ENCODE measurements at places on chromosomes 1 and 21. TPM values are rescaled to one million over a fixed set of nuclear protein-coding genes. Genes with fewer than 3 reads are reported as not detected.

Gene ATP6V1G3
- total RNA-seq, result 0.25 TPM

Gene TESK2
- total RNA-seq, result 4.2 TPM

Gene KRTAP12-1
- not detected for total RNA-seq

Gene TMEM82
- 0.13 TPM for total RNA-seq

Gene DARS2
- 17.3 TPM for total RNA-seq

Gene FAM229A
- total RNA-seq, result 1.4 TPM

Gene LCE6A
- not detected for total RNA-seq

Gene CLEC20A
- not detected for total RNA-seq

Gene TMEM222
- total RNA-seq, result 38.1 TPM

Gene CELA3B
- total RNA-seq, result not detected

Gene RNU5D-1
- not detected for total RNA-seq

Gene FALEC
- total RNA-seq, result not detected

Gene CXADR
- 48.3 TPM for total RNA-seq

Gene TMEM54
- total RNA-seq, result 20.1 TPM

Gene CAPN9
- not detected for total RNA-seq

Gene RNF186
- not detected for total RNA-seq

Gene MSTO1
- 18.7 TPM for total RNA-seq

Gene CHRM3
- 0.26 TPM for total RNA-seq

Gene CLIC6
- total RNA-seq, result not detected

Gene KIF14
- 2.1 TPM for total RNA-seq

Gene GPR153
- total RNA-seq, result 0.90 TPM

Gene USP48
- 55.1 TPM for total RNA-seq

Gene S100B
- total RNA-seq, result not detected

Gene OLIG2
- total RNA-seq, result not detected

Gene SH2D2A
- not detected for total RNA-seq

Gene GREM2
- not detected for total RNA-seq

Gene NFYC
- 13.0 TPM for total RNA-seq

Gene PODN
- total RNA-seq, result not detected

Gene TMPRSS3
- under 0.01 TPM for total RNA-seq

Gene SFN
- 0.13 TPM for total RNA-seq

Gene ADGRL2
- total RNA-seq, result 36.8 TPM

Gene VASH2
- total RNA-seq, result 0.13 TPM

Gene H3-3A
- total RNA-seq, result 315 TPM

Gene OR2L8
- total RNA-seq, result not detected

Gene SARS1
- 130 TPM for total RNA-seq

Gene UBL4B
- total RNA-seq, result not detected

Gene DAP3
- 38.0 TPM for total RNA-seq

Gene FMO4
- 0.51 TPM for total RNA-seq

Gene IL19
- total RNA-seq, result not detected

Gene MIS18A
- total RNA-seq, result 13.1 TPM

Gene HES4
- total RNA-seq, result 54.1 TPM

Measured in dermis microvascular lymphatic vessel endothelial cell (primary cell).